Esophagus mucosa (tissue), 1 donor: ENCODE measurements at places on chromosomes 1 and 21.

DNA sequence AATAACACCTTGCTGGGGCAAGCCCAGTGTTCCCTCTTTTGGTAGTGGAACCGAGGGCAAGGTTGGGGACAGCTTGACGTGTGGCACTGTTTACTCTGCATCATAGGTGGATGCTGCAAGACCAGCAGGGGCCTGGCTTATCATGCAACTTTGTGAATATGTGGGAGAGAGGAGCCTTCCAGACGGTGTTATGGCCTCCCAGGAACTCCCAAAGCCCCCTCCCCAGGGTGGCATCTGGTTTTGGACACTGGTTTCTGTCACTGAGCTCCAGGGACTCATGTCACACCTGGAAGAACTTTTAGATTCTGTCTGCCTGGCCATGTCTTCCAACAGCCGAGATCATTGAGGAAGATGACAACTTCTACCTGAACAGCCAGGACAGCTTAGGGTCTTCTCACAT, 1.4 kb upstream of the TLR5 start:
- ATAC-seq, result no peak

DNA sequence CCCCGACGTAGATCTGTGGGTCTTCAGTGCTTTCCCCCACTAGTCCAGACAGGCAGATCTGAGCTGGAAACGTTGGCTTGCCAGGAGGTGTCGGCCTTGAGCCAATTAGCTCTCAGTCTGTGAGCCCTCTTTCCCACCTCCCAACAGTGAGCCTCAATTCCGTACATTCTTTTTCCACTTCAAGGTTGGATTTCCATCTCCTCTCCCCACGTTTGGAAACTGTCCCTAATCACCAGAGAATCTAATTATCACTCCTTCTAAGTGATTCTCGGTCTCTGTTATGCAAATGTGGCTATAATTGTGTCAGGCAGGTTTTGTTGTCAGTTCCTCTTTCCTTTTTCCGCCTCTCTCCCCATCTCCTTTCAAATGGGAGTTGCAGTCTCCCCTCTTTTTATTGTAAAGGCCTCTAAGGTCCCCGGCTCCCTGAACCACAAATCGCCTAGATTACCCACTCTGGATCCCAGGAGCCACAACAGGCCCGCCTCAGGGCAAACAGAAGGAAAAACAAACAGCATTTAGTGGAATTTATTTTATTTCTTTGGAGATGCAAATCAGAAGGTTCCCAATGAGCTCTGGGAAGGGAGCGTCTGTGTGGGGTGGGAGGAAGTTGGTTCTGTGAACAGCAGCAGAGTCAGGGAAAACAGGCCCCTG, 29.4 kb upstream of the LRRN2 start:
- ATAC-seq, result no peak

DNA sequence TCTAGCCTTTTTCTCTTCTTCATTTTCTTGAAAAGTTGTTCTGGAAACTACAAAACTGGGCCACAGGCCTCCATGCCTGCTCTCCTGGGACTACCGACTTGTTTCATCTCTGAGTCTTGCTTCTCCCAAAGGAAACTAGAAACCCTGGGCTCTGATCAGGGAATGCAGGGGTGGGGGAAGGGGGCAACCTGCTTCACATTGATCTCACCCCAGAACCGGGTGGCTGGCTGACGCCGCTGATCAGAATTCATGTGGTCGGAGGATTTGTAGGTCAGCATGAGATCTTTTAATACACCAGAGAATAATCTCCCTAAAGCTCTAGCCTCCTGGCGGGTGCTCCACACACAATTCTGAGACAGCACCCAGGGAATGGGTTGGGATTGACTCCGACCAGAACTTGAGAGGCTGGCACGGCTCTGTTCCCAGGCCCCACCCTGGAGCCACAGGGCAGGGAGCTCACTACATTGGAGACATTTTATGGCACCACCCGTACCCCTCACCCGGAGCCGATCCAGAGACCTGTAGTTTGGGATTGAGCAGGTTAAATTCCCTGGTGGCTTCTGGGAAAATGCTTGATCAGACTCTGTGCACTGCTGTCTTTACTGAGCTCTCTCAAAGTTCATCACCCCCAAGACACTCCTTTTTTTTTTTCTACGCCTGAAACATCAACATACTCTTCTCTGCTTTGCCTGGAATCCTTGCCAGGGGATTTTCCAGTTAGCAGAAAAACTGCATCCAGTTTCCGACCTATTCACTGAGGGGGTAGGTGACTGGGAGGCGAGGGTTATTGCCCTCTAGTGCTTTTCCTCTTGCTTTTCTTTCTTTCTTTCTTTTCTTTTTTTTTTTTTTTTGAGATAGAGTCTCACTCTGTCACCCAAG, 12.2 kb upstream of the ARHGEF10L start:
- peak; percentile 25 for ATAC-seq

DNA sequence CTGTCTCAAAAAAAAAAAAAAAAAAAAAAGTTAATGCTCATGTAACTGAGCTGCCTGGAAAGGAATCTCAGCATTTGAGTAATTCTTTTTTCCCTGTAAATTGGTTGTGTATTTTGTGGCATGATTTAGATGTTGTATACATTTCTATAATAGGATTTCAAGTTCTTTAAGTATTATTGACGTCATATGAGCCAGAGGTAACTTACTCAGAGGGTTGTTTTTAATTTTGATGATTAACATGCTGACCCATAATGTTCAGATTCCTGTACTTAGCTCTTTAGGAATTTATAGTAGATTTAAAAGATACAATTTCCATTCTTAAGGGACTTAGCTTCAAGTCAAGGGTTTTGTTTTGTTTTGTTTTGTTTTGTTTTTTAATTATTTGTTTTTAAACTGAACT, 120.4 kb downstream of the CACHD1 start:
- ATAC-seq, result no peak

- no peak for ATAC-seq
Measured at GRCh38 chr1:229075217-229075616, 195.7 kb upstream of the RAB4A start.

- ATAC-seq, result peak; percentile 39
Measured at GRCh38 chr1:41639332-41639936, 155.0 kb upstream of the EDN2 start.

GRCh38 chr1:1092149-1092855, 18.2 kb upstream of the RNF223 start:
- ATAC-seq, result no peak

DNA sequence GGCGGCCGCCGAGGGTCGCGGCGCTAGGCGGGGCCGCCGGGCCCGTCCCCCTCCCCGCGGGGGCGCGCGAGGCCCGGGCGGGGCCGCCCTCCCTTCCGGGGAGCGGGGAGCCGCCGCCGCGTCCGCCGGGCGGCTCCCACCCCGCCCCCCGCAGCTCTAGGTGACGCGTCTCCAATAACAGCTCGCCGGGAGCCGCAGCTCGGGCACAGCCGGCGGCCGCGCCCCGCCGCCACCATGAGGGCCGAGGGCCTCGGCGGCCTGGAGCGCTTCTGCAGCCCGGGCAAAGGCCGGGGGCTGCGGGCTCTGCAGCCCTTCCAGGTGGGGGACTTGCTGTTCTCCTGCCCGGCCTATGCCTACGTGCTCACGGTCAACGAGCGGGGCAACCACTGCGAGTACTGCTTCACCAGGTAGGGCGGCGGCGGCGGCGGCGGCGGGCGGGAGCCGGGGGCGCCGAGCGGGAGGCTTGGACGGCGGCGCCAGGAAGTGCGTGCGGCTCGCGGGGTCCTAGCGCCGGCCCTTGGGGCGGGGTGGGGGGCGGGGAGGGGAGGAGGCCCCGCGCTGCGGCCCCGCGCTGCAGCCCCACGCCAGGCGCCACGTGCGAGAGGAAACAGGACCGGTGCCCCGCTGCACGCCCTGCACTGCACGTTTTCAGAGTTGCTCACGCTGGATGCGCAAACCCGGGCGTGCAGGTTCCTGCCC, at the start of gene SMYD2:
TSS of gene SMYD2 (plus strand) at position 139 of the 699 bp plus-strand sequence. CDS start at position 235, 96 bp downstream.
- ATAC-seq, result peak; percentile 84

GRCh38 chr21:44749759-44750674, 38.6 kb upstream of the TSPEAR start:
- no peak for ATAC-seq

DNA sequence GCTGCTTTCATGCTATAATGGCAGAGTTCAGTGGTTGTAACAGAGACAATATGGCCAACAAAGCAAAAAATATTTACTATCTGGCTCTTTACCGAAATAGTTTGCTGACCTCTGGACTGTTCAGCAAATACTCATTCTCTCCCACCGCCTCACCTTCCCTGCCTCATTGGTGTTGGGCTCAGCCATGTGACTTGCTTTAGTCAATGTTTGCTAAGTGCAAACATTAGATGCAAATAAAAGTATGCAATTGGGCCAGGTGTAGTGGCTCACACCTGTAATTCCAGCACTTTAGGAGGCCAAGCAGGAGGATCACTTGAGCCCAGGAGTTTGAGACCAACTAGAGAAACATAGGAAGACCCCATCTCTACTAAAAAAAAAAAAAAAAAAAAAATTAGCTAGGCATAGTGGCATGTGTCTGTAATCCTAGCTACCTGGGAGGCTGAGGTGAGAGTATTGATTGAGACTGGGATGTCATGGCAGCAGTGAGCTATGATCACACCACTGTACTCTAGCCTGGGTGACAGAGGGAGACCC, 55.1 kb downstream of the RPL5 start:
- ATAC-seq, result no peak

GRCh38 chr1:20430355-20431175, 55.4 kb downstream of the CAMK2N1 start:
- no peak for ATAC-seq

DNA sequence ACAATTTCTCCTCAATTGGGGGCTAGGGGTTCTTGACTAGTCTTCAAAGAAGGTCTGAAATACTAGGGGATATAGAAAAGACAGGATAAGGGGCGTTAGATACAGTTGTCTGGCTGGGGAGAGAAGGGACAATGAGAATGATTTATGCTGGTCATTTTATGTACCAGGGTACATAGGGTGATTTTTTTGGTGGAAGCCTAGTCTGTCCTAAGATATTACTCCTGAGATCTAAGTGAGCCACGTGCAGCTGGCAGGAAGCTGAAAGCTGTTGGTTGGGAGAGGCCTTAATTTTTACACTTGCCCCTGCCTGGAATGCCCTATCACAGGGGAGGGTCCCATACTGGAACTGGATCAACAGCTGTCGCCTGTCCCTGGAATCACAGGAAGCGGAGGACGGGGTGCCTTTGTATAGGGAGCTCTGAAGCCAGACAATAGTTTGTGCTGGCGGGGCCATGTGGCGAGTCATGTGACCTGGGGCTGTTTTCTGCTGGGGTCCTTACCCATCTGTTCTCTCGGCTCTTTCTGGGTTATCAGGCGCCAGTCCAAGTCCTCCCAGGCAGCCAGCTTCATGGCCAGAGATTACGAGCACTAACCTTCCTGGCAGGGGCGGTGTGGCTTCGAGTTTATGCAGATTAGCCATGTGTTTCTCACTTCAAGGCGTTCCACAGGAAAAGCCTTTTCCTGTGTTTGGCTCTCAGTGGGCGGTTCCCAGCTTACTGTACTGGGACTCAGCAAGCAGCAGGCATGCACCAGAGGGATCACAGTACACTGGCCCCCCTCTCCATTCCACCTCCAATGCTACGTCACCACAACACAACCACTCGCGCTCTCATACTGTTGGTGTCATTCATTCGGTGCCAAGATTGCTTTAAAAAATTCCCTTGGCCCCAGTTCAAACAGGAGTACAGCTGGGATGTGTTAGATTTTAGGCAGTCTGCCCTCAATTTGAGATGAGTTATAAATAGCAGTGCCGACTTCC, 27.5 kb downstream of the ARID1A start:
- ATAC-seq, result peak; percentile 85

DNA sequence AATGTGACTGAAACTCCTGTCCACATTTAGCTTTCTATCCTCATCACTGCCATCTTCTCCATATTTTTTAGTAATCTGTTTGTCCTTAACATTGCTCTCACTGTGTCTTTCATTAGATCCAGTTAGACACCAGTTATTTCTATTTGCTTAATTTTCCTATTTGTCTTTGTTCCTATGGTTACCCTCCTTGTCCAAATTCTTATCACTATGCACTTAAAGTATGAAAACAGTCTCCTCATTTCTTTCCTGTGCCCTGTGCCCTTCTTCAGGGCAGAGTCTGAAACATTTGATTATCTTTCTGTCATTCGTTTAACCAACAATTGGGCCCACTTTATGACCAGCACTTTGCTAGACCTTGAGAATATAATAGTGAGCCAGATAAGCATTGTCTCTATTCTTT, 64.2 kb downstream of the SLC30A7 start:
- ATAC-seq, result no peak

DNA sequence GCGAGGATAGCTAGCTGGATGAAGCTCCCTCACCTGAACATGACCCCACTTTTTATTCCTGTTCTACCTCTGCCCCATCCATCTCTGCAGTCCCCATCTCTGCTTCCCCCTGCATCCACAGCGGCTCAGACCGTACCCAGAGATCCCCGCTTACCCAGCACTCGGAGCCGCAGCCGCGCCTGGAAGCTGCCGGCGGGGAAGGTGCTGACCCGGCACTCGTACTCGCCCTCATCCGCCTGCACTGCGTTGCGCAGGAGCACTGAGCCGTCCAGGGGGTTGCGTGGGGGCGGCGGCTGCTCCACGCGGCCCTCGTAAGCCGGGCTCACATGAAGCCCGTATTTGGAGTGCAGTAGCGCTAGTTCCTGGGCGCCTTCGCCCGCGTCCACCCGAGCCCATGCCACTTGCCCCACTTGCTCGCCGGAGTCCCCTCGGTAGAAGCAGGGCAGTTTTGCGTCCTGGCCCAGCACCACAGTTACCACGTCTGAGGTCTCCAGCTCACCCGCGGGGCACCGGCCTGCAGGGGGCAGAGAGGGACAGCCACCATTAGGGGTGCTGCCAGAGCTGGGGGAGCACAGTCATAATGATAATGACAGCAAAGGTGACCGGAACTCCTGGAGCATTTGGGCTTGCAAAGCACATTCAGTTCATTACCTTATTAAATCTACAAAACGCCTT, 9.8 kb downstream of the NECTIN4 start:
- no peak for ATAC-seq

DNA sequence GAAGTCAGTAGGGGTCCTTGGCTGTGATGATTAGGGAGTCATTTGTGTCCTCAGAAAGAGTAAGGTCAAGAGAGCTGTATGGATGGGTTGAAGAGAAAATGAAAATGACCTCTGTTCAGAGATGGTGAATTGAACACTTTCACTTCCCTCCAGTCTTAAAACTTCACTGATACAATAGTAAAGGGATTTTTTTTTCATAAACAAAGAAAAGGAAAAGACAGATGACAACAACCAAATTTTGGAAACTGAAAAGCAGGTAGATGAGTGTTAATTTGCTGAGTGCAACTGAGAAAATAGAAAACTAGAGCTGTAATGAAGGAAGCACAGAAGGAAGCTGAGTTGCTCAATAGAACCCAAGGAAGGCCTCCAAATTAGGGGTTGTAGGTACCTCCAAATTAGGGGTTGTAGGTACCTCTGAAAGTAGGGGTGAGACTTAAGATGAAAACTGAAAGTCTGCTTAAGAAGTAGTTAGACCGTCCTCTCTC, 14.8 kb upstream of the S1PR1 start:
- ATAC-seq, result no peak

GRCh38 chr1:213110349-213111300, 59.6 kb downstream of the RPS6KC1 start:
- no peak for ATAC-seq
